ENCODE measurements at places on chromosomes 5 and 9.

GRCh38 chr9:90539286-90539685 is 103.3 kb downstream of the DIRAS2 start:
- DNase-seq = no peak

GRCh38 chr5:126720369-126720768 is 56.6 kb upstream of the LMNB1 start:
- DNase-seq = no peak

- DNase-seq = no peak
Observed at GRCh38 chr5:61600123-61600444, 268.0 kb downstream of the ZSWIM6 start.

DNA sequence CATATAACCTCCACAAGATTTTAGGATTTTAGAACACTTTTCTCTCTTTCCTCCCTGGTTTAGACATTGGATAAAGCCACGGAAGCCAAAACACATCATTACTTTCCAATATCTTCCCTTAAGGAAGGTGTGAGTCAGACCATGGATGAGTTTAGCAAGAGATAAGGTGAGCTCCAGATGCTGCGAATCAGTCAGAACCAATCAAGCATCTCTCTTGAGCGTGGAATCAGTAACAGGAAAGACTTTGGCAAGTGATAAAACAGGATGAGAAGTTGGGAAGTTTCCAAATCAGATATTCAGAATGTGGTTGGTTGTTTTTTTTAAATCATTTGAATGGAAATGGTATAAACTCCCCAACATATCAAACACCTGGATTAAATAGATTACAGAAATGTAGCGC is 397.8 kb downstream of the EFNA5 start:
- DNase-seq = no peak

Data from colonic mucosa (tissue), 4 donors.